CD4-positive, alpha-beta T cell treated with Interleukin-15 for 4 hours (primary cell): ENCODE measurements at places on chromosomes 3 and 15.

GRCh38 chr15:59687836-59688235 lies 1.3 kb downstream of the BNIP2 start:
- peak; percentile 50 for DNase-seq

GRCh38 chr3:19645093-19645492 lies 288.9 kb downstream of the EFHB start:
- DNase-seq, result no peak

- DNase-seq, result no peak
Measured at GRCh38 chr15:80785335-80785734, 6.2 kb downstream of the CEMIP start.

DNA sequence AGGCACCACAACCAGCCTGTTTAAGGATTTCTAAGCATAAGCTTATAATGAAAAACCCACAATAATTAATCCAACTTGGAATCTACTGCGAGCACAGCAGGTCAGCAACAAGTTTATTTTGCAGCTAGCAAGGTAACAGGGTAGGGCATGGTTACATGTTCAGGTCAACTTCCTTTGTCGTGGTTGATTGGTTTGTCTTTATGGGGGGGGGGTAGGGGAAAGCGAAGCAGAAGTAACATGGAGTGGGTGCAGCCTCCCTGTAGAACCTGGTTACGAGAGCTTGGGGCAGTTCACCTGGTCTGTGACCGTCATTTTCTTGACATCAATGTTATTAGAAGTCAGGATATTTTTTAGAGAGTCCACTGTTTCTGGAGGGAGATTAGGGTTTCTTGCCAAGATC lies 15.1 kb downstream of the APOD start:
- DNase-seq, result no peak

GRCh38 chr3:176447369-176447768 lies 749.9 kb downstream of the TBL1XR1 start:
- DNase-seq, result no peak

- DNase-seq, result no peak
Measured at GRCh38 chr3:187765342-187765741, 20.1 kb upstream of the BCL6 start.

- no peak for DNase-seq
Measured at GRCh38 chr3:144011251-144011799, 39.7 kb downstream of the DIPK2A start.

GRCh38 chr3:115663414-115663813 lies 40.1 kb downstream of the GAP43 start:
- no peak for DNase-seq

DNA sequence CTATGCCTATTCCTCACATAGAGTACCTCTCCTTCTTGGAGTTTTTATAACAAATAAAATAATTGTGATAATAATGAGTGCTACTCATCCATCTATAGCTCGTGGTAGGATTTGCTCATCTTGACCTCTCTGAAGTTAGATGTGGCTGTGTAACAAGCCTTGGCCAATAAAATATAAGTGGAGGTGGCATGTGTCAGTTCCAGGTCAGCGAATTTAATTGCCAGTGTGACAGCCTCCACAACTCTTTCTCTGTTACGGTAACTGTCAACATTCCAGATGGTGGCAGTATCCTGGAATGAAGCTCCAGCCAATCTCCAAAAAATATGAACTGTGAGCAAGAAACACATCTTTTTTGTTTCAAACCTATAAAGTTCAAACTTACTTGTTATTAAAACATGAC lies 13.8 kb downstream of the CLRN1 start:
- no peak for DNase-seq

DNA sequence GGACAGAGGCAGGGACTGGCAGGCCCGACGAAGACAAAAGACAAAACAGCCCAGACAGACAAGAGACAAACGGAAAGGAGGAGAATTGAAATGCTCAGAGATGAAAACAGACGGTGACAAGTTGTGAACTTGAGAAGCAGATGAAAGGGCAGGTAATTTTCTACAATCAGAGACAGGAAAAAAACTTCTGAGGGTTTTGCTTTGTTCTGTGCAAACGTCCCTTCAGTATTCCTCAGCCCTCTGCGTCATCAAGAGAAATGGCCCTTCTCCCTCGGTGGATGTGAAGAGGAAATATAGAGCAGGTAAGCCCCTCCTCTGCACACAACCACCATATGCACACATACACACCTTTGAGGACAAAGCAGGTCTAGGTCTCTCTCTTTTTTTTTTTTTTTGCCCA lies 206.6 kb downstream of the UACA start:
- DNase-seq, result no peak

- no peak for DNase-seq
Measured at GRCh38 chr3:114384558-114384903, 90.7 kb downstream of the TIGIT start.

- DNase-seq, result no peak
Measured at GRCh38 chr3:141446737-141447136, 40.1 kb upstream of the RASA2 start.

GRCh38 chr3:144482876-144483275 lies 511.3 kb downstream of the DIPK2A start:
- no peak for DNase-seq

DNA sequence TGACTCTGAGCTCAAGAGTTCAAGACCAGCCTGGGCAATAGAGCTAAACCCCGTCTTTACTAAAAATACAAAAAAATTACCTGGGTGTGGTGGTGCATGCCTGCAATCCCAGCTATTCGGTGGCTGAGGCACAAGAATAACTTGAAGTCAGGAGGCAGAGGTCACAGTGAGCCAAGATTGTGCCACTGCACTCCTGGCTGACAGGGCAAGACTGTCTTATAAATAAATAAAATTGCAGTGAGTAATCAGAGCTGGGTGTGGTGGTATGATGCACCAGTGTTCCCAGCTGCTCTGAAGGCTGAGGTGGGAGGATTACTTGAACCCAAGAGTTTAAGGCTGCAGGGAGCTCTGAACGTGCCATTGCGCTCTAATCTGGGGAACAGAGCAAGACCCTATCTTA lies 55.9 kb upstream of the GCNT3 start:
- DNase-seq, result no peak

DNA sequence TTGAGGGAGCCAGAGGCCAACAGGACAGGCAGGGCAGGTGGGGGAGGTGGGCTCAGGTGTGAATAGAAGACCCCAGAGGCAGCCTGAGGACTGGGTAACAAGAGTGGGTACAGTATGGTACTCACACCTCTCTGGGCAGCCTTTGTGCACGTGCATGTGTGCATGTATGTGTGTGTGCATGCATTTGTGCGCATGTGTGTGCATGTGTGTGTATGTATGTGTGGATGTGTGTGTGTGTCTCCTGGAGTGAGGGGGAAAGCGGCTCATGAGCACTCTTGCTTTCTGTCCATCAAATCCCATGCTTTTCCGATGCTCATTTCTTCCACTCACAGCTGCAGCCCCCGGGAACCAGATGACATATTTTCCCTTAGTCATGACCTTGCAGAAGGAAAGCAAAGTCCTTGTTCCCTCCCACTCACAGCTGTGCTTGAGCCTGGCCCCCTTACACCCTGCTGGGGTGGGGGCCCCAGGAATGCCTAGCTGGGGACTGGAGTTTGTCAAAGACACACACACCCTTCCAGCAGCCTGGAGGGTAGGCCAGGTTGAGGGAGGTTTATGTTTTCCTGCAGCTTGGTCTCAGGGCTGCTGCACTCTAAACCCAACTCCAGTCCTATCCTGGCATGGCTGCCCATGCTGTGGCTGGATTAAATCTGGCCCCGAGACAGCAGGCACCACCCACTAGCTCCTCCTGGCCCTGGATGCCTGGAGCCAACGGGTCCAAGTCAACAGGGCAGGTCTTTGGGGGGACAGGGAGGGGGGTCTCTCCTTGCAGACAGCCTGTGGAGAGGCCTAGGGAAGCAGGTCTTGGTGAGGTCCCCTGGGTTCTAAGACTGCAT lies 22.5 kb downstream of the CCDC33 start:
- DNase-seq, result no peak

- no peak for DNase-seq
Measured at GRCh38 chr3:168975576-168975975, 687.9 kb downstream of the MECOM start.

DNA sequence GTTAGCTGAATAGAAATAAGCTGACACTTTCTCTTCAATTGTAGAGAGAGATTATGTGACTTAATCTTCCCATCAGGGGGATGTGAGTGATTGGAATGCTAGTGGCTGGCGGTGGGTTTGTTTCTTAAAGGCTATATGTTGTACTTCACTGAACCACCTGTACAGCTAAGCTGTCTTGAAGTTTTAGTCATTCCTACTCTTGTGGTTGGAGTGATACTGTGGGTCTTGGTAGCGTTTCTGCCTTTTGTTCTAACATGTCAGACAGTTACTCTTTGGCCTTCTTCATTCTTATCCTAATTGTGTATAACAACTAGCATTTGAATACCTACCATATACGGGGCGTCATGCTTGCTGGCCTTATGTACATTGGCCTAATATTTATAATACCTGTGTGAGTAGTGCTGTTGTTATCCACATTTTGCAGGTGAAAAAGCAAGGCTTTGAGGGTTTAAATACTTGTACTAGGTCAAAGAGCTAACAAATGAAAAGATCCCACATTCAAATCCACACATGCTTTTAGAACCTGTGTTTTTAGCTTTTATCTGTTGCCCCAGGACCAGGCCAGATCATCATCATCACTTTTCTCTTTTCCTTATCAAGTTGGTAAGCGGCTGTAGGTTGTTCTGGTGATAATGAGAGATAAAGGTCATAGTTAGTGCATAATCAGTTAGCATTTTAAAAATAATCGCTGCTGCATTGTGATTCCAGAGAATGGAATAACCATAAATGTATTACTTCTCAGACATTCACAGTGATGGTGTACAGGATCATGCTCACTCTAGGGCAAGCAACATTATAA lies 50.2 kb downstream of the AKAP13 start:
- no peak for DNase-seq

DNA sequence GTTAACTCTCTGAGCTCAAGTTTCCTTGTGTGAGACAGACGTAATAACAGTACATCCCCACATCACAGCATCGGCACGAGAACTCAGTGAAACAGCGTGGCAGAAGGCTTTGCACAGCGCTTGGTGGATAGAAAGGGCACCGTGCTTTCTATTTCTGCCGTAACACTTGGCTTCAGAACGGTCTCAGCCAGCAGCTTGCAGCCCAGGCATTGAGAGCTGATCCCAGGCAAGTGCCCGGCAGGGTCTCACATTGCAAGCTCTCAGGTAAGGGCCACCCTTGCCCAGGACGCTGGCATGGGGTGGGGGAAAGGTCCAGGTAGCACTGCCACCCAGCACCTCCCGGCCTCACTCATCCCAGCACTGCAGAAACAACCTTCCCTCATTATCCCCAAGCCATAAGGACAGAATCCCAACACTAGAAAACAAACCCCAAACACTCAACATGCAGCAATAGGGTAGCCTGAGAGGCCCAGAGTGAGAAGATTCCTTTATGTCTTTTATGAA lies 70.5 kb upstream of the ITGA11 start:
- DNase-seq, result no peak

DNA sequence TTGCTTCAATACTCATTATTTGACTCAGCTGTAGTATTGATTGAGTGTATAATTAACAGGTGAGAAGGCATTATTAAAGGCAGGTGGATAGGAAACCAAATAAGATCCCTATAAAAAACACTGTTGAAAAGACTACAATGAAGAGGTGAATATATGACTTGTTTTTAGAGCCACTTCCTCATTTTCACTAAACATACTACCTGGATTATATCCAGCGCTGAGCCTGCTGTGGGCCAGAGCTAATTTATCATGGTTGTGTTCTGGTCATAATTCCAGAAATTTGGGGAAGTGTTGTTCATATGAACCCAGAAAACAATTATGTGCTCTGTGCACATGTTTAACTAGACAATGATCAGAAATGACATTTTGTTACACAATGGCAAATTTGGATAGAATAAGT lies 235.3 kb upstream of the MME start:
- no peak for DNase-seq

DNA sequence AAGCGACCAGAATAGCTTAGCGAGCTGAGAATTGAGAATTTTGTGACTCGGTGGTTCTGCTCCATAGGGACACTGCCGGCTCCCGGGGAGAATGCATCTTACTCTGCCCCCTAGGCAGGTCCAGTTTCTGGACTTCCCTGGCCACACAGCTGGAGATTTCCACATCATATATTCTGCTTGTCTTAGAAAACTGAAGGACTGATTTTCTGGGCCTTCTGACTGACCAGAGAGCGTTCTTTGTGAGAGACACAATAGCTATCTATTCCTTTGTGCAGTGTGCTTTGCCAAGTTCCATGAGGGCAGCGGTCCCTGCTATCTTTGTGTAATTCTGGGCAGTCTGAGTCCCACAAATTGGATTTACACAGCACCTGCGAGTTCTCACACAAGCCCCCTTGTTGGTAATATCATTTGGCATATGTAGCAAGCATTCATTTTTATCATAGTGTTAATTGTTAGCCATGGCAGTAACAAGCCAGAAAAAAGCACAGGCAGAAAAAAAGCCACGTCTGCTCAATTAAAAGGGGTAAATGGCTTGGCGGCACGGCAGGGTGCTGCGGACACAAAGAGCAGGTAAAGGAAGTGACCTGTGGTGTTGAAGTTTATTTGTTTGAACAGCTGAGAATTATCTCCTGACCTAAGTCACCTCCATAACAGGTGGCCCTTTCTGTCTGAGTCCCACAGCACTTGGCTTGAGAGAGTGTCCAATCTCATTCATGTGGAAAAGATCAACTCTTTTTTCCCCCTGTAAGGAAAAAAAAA lies 688.7 kb downstream of the TUSC7 start:
- no peak for DNase-seq

DNA sequence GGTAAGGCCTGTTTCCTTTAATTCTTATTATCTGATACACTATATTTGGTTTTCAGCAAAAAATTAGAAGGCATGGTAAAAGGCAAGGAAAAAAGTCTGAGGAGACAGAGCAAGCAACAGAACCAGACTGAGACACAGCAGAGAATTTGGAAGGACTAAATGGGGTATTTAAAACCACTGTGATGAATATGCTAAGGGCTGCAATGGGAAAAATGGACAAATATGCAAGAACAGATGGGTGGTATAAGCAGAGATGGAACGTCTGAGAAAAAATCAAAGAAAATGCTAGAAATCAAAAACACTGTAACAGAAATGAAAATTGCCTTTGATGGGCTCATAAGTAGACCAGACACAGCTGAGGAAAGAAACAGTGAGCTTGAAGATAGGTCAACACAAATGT lies 50.8 kb upstream of the NSMCE3 start:
- DNase-seq, result no peak

DNA sequence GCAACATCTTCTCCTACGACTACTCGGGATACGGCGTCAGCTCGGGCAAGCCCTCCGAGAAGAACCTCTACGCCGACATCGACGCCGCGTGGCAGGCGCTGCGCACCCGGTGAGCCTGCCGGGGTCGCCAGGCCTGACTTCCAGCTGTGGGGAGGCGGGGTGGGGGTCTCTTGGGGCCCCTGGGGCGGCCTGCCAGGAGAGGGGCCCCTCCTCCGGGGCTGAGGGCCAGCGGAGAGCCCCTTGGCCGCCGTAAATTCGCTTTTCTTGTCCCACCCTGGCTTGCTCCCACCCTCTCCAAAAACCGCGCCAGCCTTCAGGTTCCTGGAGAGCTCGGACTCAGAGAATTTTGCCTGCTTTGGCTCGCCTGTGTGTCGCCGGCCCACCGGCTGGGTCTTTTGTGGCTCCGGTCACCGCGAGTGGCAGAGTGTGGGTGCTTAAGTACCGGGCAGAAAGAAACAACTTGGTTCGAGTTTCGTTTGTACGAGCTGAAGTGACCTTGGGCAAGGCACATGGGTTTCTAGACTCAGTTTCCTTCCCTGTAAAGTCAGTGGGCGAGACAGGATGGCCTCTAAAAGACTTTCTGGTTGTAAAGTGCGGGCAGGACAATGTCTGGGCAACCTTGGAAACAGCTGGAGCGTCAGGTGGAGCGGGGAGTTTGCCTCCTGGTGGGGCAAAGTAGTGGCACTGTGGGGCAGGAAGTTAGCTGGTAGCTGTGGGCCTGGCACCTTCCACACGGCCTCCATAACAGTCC lies 976 bp downstream of the ABHD17C start:
- peak; percentile 6 for DNase-seq
